COLO829 (cell line): ENCODE measurements at places on chromosomes 1 and 21.

GRCh38 chr1:7458946-7459345 lies 312.1 kb upstream of the VAMP3 start:
- DNase-seq, result no peak

GRCh38 chr1:96996001-96996400 lies 274.4 kb downstream of the PTBP2 start:
- no peak for DNase-seq

- no peak for DNase-seq
Observed at GRCh38 chr1:238485057-238485911, 594.6 kb upstream of the ZP4 start.

DNA sequence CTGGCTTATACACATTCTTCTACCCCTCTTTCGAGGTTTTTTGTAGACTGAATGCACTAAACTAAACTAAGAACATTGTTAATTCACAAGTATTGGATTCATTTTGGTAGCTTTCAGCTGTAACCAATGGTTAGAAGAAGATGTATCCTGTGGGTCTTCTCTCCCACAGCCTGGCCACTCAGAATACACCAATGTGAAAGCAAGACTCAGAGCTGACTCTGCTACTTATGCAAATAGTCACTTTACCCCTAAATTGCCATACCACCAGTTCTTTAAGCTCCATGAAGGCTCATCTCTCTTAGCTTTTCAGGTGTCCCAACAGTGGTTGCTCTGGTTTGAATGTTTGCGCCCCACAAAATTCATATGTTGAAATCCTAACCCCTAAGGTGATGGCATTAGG lies 60.1 kb downstream of the RGS13 start:
- no peak for DNase-seq

DNA sequence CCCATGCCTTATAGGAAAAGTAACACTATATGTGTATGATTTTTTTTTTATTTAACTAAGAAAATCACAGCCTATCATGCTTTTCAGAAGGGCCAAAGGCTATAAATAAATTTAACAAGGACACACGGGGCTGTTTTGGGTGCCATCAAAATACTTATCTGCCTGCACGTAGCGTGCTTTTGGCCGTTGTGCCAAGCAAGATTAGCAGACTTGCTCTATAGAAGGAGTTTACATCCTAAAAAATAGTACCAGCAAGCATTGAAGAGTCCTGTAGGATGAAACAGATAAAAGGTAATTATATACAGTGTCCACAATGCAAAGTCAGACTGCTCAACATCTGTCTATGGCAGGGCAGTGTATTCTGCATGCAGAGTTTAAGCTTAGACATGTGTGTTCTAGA lies 3.7 kb downstream of the OLIG1 start:
- no peak for DNase-seq

GRCh38 chr1:235424092-235424491 lies 56.9 kb downstream of the TBCE start:
- no peak for DNase-seq

- DNase-seq, result no peak
Observed at GRCh38 chr1:100532645-100533044, 5.3 kb upstream of the GPR88 start.

DNA sequence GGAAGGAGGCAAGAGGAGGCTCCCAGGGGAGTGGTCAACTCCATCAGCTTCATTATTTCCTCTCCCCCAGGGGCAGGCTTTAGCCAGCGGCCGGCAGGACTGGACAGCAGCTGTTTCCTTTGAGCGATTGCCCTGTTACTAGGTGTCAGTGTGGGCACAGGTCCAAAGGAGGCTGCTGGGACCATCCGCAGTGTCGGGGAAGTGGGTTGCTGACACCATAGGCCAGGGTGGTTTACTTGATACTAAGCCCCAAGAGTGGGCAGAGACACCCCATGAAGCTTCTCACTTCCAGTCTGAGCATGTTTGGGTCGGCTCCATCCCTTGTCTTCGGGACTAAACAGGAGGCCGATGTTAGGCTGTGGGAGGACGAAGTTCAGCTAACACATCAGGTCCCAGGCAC lies 63.6 kb downstream of the KAZN start:
- no peak for DNase-seq

DNA sequence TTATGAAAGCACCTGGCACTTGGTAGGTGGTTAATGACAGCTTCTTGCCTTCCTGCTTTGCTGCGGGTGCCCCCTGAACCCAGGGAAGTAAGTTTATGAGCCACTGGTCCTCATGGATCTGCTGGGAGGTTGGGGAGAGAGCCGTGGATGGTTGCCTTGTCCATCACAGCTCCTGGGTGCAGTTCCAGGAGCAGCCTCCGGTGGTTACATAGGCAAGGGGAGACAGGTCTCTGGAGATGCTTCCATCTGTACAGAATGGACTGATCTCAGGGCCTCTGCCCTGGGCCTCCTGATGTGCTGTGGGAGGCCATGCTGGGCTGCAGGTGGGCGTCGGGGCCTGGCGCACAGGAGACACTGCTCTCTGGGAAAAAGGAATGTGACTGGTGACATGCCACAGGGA lies 31.6 kb upstream of the ARHGEF10L start:
- DNase-seq, result no peak

- DNase-seq, result no peak
Observed at GRCh38 chr1:244097523-244098405, 46.7 kb downstream of the ZBTB18 start.

DNA sequence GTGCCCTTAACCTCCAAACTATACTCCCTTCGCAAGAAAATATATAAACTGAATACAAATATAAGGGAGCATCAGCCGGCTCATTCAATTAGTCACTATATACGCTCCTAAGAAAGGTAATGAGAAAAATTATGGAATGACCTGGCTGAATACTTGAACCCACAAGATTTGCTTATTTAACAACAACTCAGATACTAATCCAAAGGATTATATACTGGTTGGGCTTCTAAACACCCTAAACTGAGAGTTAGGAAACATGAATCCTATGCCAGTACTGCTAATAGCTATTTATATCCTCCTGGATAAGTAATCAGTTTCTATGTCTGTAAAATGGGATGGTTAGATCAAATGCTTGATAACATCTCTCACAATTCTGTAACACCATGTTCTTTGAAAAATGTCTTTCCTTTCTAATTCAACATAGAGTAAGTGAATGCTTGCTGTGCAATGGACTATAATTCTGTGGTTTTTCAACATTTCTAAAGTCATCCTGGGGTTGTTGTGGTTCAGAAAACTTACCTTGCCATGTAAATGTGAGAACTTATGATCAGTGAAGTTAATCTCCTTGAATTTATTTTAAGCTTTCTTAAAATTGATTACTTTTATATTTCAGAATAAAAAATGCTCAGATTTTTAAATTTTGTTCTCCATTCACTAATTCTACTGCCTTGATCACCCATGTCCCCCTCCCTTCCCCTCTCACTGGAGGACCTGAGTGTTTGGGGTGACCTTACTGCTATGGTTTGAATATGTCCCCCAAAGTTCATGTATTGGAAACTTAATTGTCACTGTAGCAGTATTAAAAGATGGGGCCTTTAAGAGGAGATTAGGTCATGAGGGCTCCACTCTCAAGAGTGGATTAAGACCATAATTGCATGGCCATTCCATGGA lies 14.5 kb downstream of the DUSP10 start:
- no peak for DNase-seq

- no peak for DNase-seq
Observed at GRCh38 chr1:106600626-106601025, 455.8 kb upstream of the PRMT6 start.

DNA sequence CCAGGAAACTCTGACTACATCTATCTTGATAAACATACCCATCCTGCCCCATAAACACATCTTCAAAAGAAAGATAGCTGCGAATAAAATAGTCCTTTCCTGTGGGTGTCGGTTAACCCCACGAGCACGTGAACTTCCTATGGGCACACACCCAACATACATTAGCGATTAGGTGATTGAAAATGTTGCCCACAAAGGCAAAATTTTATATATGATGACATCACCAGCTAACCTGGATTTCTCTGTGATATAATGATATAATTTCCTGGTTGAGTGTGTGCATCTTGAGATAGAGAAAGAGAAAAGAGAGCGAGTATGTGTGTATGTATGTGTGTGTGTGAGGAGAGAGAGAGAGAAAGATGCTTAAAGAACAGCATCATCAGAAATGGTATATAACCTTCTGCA lies 296.1 kb downstream of the PTPRC start:
- DNase-seq, result peak; percentile 11

GRCh38 chr1:45570631-45571030 lies 13.2 kb upstream of the NASP start:
- no peak for DNase-seq

- no peak for DNase-seq
Observed at GRCh38 chr1:114359791-114360190, 151.2 kb downstream of the TRIM33 start.

GRCh38 chr1:207024202-207025145 lies 8.1 kb downstream of the C1orf116 start:
- no peak for DNase-seq

GRCh38 chr1:31591425-31592093 lies 15.2 kb downstream of the TINAGL1 start:
- no peak for DNase-seq

- no peak for DNase-seq
Observed at GRCh38 chr1:162688931-162689330, 56.7 kb downstream of the DDR2 start.

GRCh38 chr1:95643071-95643470 lies 409.1 kb downstream of the RWDD3 start:
- no peak for DNase-seq

DNA sequence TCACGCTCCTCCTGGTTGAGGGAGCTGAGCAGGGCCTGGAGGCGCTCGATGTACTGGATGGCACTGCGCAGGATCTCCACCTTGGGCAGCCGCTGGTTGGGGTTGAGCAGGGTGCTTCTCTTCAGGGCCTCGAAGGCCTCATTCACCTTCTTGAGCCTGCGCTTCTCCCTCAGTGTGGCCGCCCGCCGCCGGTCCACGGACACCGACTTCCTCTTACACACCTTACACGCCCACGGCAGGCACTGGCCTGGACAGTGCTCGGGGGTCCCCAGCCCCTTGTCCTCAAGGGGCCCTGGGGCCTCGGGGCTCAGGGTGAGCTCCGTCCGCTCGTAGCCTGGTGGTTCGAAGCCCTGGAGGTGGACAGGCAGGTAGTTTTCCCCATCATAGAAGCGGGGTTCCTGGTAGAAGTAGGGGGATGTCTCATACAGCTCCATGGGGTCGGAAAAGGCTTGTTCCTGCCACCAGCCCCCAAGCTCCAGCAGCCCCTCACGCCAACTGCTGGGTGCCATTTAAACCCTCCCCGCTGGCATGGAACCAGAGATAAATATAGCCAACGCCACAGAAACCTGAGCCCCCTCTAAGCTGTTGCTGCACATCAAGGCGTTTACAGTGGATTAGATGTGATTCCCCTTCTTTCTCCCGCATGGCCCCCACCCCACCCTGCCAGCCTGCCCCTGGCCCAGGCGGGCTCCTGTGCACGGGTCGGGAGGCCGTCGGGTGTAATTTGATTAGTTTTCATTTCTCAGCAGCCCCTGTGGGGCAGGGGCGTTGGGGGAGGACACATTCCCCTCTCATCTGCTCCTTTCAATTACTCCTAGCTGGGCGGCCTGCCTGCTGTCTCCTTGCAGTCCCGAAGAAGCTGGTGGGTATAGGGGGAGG lies at the start of gene MYOG:
TSS of gene MYOG (minus strand) at position 485 of the 879 bp plus-strand sequence. CDS start at position 434, 51 bp downstream.
- DNase-seq, result no peak

- no peak for DNase-seq
Observed at GRCh38 chr1:18411820-18412641, 68.7 kb upstream of the KLHDC7A start.

GRCh38 chr1:98988904-98989555 lies 15.6 kb downstream of the PLPPR5 start:
- no peak for DNase-seq

GRCh38 chr1:37053173-37053572 lies 18.9 kb upstream of the GRIK3 start:
- no peak for DNase-seq

GRCh38 chr1:187891993-187892682 lies 1063.4 kb downstream of the PLA2G4A start:
- DNase-seq, result no peak

DNA sequence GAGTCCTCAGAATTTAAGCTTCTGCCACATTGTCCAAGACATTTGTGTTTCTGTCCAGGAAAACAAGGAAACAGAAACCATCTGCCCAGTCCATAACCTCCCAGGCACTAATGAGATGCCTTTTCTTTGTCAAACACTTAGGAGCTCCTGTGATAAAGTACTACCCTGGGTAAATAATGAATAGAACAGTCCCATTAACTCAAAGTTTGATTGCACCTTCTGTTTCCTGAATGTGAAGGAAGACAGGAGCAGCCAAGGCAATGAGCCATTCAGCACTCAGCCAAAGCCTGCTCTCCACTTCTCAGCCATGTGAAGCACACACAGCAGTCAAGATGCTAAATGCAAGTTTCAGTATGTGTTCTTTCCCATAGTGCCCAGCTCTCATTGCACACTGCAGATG lies 199.8 kb downstream of the SEC16B start:
- DNase-seq, result no peak

DNA sequence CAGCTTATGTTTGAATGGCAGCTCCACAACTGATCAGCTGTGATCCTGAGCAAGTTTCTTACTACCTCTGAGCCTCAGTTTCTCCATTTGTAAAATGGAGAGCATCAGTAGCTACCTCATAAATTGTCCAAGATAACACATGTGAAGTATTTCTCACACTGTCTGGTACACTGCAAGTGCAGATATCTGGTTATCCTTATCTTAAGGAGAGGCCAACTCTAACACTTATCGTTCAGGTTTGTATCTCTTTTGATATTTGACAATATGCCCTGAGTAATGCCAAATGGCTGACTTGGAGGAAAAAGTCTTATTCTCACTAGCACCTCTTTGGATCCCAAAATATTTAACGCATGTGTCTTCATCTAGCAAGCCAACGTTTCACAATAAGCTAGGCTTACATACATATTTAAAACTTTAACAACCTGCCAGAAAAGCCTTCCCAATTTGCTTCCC lies 2.7 kb downstream of the CSRP1 start:
- DNase-seq, result no peak

- no peak for DNase-seq
Observed at GRCh38 chr1:21752186-21752585, 30.8 kb downstream of the USP48 start.

DNA sequence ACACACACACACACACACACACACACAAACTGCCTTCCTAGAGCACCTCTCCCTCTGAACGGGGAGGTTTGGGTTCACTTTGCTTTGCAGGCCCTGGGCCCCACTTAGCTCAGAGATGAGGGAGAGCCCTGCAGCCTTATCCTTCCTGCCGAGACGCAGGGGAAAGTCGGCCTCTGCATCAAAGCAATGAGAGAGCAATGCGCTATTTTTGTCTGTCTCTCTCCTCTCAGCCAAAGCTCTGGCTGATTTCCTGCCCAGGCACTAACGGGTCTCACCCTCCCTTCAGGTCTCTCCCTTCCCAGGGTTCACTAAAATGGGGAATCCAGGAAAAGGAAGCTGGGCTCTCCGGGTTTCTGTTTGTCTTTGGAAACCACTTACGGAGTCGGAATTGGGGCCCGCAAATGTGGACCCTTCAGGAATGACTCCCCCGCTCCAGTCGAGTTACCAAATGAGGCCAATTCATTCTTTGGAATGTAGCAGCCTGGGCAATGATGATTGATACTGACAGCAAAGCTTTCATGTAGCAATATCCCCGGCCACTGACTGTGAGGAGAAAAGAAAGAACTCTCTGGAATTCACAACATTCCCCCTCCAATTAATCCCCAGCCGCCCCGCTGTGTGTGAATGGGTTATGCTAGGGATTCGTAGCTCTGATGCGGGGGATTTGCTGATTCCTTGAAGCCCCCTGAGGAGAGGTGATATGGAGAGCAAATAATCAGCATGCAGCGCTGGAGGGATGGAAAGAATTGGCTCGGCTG lies 61.5 kb upstream of the WLS start:
- DNase-seq, result no peak
